HepG2 (cell line): ENCODE measurements at places on chromosomes 3 and 15.

DNA sequence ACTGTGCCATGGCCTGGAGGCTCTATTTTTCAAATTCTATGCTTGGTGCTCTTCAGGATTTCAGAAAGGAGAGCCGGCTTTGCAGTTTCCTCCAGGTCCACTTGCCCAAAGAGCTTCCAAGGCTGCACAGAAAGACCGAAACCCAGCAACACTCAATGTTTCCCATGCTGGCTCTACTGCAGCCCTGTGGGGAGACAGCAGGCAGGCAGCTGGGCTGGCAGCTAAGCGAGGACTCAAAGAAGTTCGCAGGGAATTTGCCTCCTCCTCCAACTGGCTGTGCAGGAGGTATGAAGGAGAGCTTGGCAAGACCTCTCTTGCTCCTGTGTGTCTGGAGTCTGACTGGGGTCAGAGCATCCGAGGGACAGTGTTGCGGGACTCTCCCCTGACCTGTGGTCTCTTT, 17.4 kb upstream of the ITGA11 start:
- H3K27ac ChIP-seq: no peak overlapping the region
- no peak overlapping the region for H3K4me3 ChIP-seq
- H3K4me1 ChIP-seq: no peaks in the 10 kb centered on the region
- H3K27me3 ChIP-seq: no peaks in the 10 kb centered on the region; the same call in none of the 2 replicates
- DNase-seq: no peak
- H3K36me3 ChIP-seq: no peaks in the 10 kb centered on the region

DNA sequence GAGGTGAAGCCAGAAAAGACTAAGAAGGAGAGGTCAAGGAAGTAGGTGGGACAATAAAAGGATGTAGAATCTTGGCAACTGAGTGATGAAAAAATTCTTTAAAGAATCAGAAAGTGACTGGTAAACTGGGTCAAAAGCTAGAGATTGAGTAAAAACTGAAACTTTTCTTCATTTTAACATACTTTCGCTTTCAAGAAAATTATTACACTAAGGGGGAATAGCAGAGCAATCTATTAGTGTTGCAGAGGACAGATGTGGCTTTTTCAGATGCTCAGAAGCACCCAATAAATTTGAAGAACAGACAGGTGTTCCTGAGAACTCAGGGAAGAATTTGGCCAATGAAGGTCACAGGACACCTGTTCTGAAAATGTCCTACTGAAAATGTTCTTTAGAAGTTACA, 805.4 kb upstream of the ALCAM start:
- H3K4me3 ChIP-seq: no peak overlapping the region
- no peaks in the 10 kb centered on the region for H3K36me3 ChIP-seq
- H3K4me1 ChIP-seq: no peaks in the 10 kb centered on the region
- no peak for DNase-seq
- H3K27me3 ChIP-seq: no peaks in the 10 kb centered on the region

DNA sequence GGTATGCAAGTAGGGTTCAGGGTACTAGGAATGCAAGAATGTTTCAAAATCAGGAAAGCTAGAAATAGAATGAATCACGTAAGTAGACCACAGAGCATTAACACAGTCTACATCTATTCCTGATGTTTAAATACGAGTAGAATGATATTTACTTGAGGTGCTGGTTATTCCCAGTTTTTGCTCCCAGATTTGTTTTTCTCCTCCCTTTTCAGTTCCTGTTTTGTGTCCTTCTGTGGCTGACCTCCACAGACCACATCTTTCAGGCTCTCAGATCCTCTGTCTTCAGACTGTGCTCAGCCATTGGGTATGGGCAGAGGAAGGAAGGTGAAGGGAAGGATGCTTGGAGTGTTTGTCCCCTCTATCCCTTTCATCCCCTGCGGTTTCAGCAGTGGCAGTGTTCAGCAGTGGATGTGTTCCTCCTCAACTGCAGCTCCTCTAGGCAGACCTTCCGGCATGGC, 276.6 kb downstream of the ZNF621 start:
- H3K27ac ChIP-seq: no peak overlapping the region
- H3K27me3 ChIP-seq: 0 out of 3 replicates have a peak, but pooled peaks cover 4% of the 10 kb centered on the region
- no peak for DNase-seq
- peaks cover 21% of the 10 kb centered on the region for H3K4me1 ChIP-seq
- H3K36me3 ChIP-seq: no peaks in the 10 kb centered on the region

DNA sequence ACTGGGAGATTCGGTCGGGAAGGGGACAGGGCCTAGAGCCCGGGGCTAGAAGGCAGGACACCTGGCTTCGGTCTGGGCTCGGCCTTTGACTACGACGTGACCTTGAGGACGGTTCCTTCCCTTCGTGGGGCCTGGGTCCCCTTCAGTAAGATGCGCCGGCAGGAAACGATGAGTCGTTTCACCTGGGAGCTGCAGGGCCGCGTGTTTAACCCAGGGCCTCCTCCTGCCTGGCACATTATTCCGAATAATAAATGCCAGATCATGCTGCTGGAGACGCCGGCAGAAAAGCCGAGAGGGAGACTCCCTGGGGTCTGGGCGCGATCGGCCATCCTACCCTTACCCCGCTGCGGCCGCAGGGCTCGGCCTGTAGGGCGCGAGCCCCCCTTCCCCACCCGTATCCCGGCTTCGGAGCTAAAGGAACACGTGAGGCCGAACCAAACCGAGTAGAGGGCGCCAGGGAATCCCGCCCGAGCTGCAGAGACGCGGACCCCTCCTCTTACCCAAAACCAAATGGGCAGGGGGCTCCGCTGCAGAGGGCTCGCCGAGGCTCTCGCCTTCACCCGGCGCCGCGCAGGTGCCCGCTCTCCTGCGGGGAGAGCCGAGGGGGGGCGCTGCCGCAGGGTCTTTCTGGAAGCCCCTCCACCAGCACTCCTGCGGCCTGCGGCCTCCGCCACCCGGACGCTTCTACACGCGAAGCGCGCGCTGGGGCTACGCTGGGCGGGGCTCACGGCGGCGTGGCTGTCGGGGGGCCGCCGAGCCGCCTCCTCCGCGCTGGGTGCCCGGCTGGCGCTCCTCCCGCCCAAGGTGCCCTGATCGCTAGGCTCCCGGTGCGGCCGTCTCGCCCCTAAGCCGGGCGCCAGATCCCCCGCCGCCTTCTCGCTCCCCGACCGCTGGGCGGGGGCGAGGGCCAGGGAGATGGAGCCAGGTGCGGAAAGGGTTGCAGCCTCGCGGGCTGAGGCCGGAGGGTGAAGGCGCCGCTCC, at the start of gene BDH1:
Gene BDH1, minus strand, starts transcription at position 688 of the 981 bp plus-strand sequence. CDS start 9,525 bp downstream, outside the sequence.
- H3K4me1 ChIP-seq: peaks cover 33% of the 10 kb centered on the region
- H3K27ac ChIP-seq: no peak within 1 kb of the TSS
- DNase-seq: no peak
- H3K27me3 ChIP-seq: no peaks in the 10 kb centered on the region
- H3K36me3 ChIP-seq: no peaks in the 10 kb centered on the region; the same call in 2 of the 3 replicates
- H3K4me3 ChIP-seq: no peak within 1 kb of the TSS

GRCh38 chr3:134495980-134496379, 10.1 kb downstream of the CEP63 start:
- H3K36me3 ChIP-seq: no peaks in the 10 kb centered on the region
- H3K4me1 ChIP-seq: no peaks in the 10 kb centered on the region
- no peak overlapping the region for H3K27ac ChIP-seq
- H3K27me3 ChIP-seq: no peaks in the 10 kb centered on the region

GRCh38 chr3:71924721-71925120, 139.8 kb upstream of the PROK2 start:
- H3K27ac ChIP-seq: no peak overlapping the region
- H3K27me3 ChIP-seq: peaks cover 6% of the 10 kb centered on the region; the same call in 1 of the 3 replicates
- H3K4me1 ChIP-seq: no peaks in the 10 kb centered on the region
- H3K36me3 ChIP-seq: no peaks in the 10 kb centered on the region
- DNase-seq: no peak
- H3K4me3 ChIP-seq: no peak overlapping the region

GRCh38 chr3:176977331-176977730, 220.0 kb downstream of the TBL1XR1 start:
- H3K27ac ChIP-seq: no peak overlapping the region
- no peak for DNase-seq
- no peaks in the 10 kb centered on the region for H3K4me1 ChIP-seq

- peaks cover 6% of the 10 kb centered on the region for H3K36me3 ChIP-seq
- H3K4me1 ChIP-seq: peaks cover 99% of the 10 kb centered on the region
- H3K4me3 ChIP-seq: no peak overlapping the region; the same call in 1 of the 2 replicates
- H3K27me3 ChIP-seq: no peaks in the 10 kb centered on the region
- DNase-seq: no peak
These were observed 91.3 kb downstream of the FNDC3B start for GRCh38 chr3:172130717-172131050.

GRCh38 chr3:167113035-167113830, 266.9 kb downstream of the ZBBX start:
- no peaks in the 10 kb centered on the region for H3K36me3 ChIP-seq
- no peak overlapping the region for H3K27ac ChIP-seq
- H3K27me3 ChIP-seq: no peaks in the 10 kb centered on the region
- DNase-seq: no peak
